ENCODE measurements at places on chromosomes 4 and X.

GRCh38 chr4:45007508-45007907, 281.2 kb upstream of the GNPDA2 start:
- DNase-seq = no peak

- DNase-seq = no peak
Measured at GRCh38 chr4:55903577-55903976, 45.2 kb upstream of the CEP135 start.

DNA sequence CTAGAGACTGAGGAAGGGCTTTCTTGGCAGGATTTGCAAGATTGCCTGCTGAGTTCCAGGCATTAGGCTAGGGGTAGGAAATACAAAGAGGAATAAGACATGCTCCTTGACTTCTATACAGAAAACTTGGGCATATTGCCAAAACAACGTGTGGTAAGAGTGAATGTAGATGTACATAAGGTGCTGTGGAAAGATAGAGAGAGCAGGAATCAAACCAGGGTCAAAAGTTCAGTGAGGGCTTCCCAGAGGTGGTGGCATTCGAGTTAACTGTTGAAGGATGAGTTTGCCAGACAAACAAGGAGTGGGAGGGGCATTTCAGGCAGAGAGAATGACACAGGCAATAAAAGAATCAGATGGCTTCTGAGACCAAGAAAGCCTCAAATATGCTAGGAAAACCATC, 187.9 kb downstream of the KDR start:
- DNase-seq = no peak

DNA sequence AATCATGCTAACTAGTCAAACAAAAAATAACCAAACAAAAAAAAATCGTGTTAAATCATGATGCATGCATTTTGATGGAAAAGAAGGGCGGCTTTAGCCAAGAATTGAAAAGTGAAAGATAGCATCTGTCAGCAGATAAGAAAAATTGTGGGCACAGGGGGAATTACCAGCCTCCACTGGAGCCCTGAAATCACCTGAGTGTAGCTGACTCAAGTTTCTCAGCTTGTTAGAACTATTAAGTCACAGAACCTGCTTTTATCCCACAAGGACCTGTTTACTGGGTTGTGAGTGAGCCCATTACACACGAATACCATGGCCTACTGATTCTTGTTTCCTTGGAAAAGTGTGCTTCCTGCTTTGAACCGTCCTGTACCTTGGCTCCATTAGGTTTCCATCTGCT, 85.2 kb downstream of the COX18 start:
- DNase-seq = no peak

GRCh38 chrX:155028129-155028528, 1.5 kb downstream of the FUNDC2 start:
- no peak for DNase-seq

DNA sequence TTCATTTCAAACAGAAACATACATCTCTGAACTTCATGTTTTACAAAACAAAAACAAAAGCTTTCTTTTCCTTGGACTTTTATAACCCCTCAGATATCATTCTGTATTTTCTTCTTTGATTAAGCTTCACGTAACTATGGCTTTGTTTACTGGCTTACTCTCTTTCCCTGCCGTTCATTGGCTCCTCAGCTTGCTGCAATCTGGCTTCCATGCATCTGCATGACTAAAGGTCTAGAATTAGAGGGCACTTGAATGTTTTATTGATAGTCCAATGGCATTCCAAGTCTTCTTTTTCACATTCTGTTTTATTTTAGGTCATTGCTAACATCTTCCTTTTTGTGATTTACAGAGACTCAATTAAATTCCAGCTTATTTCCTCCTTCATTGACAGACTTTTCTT, 487.6 kb downstream of the GRXCR1 start:
- DNase-seq = peak; percentile 2

- DNase-seq = no peak
Measured at GRCh38 chr4:169205075-169205743, 65.5 kb downstream of the SH3RF1 start.

GRCh38 chr4:58809366-58809765, 1699.2 kb upstream of the IGFBP7 start:
- DNase-seq = no peak

DNA sequence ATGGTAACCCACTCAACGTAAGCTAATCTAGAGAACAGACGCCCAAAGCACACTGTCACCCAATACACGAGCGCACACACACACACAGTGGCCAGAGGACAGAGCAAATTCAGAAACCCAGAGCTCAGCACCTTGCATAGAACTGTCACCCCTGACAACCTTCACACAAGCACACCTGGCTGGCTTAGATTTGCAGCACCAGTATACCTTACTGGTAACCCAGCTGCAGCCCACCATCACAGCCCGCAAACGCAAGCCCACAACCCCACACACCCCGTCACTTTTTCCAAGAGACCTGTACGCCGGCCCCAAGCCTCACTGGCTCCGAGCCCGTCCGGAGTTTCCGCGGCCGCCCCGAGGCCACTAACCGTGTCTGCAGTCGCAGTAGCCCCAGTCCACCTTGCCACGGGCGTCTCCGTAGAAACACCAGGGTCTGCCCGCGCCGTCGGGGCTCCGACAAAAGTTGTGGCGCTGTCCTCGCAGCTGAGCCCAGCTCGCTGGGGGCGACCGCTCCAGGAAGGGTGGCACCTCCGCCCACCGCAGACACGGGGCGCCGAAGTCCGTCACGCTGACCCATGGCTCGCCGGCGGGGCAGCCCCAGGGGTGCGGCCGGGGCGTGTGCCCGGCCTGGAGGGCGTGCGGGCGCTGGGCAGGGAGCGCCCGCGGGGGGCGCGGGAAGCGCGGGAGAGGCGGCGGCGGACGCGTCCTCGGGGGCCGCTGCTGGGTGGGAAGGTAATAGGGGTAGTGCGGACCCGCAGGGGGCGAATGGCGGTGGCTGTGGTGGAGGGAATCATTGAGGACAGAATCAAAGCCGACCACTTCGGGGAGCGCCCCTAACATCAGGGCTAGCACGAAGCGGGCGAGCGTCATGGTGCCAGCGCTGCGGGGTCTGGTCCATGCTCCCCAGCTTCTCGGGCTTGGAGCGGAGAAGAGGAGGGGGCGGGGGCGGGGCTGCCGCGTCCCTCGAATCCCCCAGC, 664 bp downstream of the PRSS12 start:
- no peak for DNase-seq

DNA sequence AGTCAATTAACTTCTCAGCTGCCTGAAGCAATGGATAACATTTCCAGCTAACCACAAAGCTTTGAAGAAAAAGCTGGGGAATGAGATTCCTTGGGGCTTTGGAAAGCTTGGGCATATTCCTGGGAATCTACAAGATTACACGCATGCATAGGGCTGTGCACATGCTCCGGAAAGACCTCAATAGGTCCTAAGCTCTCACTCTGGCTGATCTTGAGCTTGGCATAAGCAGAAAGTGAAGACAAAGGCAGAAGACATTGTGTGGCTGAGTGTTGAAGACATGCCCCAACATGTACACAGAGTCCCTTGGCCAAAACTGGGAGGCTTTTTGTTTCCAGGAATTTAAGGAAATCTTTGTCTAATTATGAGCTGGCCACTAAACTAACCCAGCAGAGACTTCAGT, 31.2 kb downstream of the ATG4A start:
- DNase-seq = no peak

GRCh38 chr4:167715176-167715575, 377.2 kb upstream of the ANXA10 start:
- DNase-seq = no peak

GRCh38 chrX:120617996-120618630, 11.7 kb downstream of the C1GALT1C1 start:
- DNase-seq = no peak

- no peak for DNase-seq
Measured at GRCh38 chrX:10628906-10629305, 8.5 kb upstream of the MID1 start.

- no peak for DNase-seq
Measured at GRCh38 chr4:6198278-6198677, 2.1 kb downstream of the JAKMIP1 start.

DNA sequence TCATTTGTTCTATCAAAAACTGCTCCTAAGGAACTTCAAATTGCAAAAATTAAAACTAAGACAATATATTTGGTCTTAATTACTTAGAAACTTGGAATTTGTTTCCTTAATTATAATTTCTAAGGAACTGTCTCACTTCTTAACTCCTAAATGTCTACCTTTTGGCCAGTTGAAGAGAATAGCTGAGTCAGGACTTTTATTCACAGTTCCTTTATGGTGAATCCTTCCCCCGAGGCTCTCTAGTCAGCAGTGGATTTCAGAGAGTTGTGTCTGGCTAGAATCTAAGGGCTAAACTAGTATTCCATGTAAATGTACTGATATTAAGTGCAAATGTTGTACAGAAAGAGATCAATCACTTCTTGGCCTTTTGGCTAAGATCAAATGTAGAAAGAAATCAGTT, 69.3 kb downstream of the AMMECR1 start:
- DNase-seq = no peak

- DNase-seq = no peak
Measured at GRCh38 chr4:1239141-1239949, 9.6 kb downstream of the CTBP1 start.

- DNase-seq = no peak
Measured at GRCh38 chrX:72041871-72042851, 89.6 kb downstream of the RTL5 start.

DNA sequence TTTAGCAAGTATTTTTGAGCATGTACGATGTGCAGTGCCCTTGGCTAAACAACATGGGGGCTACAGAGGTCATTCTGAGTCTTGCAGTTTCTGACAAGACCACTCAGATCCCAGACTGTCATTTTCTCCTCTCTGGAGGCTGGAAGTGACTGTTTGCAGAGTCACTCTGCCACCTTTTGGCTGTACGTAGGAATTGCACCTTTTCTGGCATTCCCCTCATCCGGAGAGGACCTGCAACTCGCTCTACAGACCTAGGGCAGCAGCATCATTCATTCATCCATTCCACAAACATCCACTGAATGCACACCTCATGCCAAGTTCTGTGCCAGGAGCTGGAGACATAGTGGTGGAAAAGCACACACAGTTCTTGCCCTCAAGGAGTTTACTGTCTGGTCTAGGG, 160.4 kb upstream of the GPR101 start:
- DNase-seq = peak; percentile 29

GRCh38 chr4:68476191-68476590, 28.9 kb downstream of the TMPRSS11E start:
- DNase-seq = no peak

DNA sequence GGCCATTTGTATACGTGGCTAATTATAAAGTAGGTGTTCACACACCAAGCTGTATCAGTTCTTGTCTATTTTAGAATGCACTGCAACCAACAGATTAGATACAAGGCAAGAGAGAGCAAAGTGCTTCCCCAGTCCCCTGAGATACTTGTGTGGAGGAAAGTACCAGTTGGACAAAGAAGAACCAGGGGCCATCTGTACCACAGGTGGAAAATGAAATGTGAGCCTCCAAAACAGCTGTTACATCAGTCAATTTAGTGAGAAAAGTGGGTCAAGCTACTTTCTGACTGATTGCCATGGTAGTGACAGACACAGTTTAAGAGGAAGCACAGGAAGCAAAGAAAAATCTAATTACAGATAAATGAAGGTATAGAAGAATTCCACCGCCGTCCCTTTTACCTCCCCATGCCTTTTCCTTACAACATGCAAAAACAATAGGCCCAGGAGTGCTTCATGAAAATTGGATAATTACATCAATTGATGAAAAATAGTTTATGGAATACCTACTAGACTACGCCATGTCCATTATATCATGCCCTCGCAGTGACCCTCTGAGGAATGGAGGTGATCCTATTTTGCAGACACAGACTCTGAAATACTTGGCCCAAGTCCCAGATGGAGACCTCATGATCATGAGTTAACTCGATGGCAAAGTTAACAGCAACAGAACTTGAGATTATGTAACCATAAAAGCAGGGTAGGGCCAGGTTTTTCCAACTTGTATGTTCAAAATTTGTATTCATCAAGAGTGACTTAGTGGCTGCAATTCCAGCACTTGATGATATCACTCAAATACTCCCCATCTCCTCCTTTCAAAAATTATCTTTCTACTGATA, 15.8 kb downstream of the SMPX start:
- no peak for DNase-seq

GRCh38 chr4:32025851-32026459, 1305.8 kb downstream of the PCDH7 start:
- no peak for DNase-seq

GRCh38 chr4:183989461-183989860, 84.4 kb downstream of the STOX2 start:
- no peak for DNase-seq

GRCh38 chr4:173878701-173879100, 348.7 kb upstream of the HAND2 start:
- DNase-seq = no peak

- DNase-seq = no peak
Measured at GRCh38 chr4:147578051-147578476, 39.1 kb upstream of the TMEM184C start.

- DNase-seq = no peak
Measured at GRCh38 chr4:53016099-53016820, 154.1 kb downstream of the RASL11B start.

DNA sequence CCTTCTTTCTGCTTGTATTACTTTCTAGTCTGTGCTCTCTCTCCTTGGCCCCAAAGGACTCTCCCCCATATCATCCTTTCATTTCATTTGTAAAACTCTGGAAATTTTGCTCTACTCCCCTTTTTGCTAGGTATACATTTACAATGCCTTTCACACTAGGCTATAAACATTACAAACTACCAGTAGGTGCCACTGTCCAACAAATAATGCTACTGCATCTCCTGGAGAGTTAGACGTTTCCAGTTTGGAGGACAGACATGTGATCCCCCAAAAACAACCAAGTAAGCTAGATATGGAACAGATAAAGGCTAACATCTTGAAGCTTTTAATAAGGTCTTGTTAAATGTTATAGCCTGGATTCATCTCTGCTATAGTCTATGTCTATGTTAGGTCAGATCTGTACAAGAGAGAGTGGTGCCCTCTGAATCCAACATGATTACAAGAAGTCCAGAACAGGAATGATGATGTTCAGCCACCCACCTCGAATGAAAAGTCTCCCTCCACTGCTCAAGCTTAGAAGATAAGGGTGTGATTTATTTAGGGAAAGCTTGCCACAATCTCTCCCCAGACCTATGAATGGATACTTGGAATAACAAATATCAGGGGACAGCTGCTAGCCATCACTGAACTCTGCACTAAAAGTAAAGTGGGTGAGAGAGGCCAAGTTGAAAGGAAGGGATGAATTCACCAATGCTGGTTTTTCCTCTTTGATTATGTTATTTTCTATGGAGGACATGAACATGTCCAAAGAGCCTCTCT, 14.3 kb downstream of the CBR4 start:
- no peak for DNase-seq

DNA sequence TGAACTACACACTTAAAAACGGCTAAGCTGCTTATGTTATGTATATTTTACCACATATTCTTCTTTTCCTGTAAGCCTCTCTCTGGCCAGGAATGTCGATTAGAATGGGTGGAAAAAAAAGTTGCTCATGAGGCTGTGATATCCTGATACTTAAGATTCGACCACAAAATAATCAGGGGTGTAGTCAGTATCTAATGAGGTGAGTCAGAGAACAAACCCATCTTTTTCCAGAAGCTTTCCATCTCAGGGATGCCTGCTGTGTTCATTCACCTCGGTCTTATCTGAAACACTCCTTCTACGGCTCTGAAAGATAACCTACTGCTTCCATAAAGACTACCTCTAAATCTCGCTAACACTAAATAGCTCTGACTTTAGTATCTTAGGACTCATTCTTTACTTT, 142.7 kb upstream of the MAP3K15 start:
- no peak for DNase-seq
